Activated CD4-positive, alpha-beta T cell treated with anti-CD3 and anti-CD28 coated beads for 1 hour (primary cell): ENCODE measurements at places on chromosomes 1 and 21.

GRCh38 chr1:1021010-1021919 is 1.3 kb downstream of the AGRN start:
- no peak for DNase-seq

- DNase-seq = no peak
Measured at GRCh38 chr1:58739856-58740466, 40.1 kb upstream of the MYSM1 start.

DNA sequence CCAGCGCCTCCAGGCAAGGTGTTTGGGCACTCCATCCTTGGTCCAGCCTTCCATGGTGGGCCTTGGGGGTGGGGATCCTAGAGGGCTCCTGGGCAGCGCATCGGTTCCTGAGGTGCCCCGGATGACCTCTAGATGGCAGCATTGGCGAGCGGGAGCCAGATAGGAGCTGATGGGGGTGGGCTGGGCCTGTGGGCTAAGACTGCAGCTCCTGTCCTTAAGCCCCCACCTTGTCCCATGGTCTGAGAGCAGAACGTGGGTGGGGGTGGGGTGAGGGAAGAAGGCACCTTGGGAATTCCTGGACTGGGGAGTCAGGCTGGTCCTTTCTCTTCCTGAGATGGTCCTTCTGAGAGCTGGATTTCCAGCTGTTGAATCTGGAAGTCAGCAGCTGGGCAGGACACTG is 93.4 kb upstream of the CSF3R start:
- peak; percentile 29 for DNase-seq

- no peak for DNase-seq
Measured at GRCh38 chr1:108036796-108037562, 72.0 kb upstream of the VAV3 start.

DNA sequence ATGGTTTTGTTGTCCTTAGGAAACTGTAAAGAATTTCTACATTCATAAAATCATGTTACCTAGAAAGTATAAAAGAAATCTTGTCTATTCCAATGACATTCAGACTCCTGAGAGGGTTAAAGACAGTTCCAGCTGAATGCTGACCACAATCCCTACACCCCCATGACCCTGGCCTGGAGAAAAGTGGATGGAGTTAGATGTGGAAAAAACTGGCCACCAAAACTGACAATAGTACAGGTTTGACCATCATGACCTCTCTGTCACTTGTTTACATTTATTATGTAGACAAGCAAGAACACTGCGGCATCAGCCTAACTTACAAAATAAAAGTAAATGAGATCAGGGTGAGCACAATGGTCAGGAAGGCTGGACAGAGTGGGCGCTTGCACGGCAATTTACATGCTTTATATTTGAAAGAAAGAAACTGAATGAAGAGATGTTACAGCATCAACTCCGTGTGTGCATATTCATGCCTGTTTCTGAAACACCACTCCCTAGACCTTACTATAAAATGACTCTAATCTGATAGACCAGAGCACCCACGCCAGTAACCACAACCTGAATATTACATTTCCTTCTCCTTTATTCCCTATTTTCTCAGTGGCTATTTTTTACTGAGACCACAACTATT is 116.0 kb downstream of the ESRRG start:
- no peak for DNase-seq

DNA sequence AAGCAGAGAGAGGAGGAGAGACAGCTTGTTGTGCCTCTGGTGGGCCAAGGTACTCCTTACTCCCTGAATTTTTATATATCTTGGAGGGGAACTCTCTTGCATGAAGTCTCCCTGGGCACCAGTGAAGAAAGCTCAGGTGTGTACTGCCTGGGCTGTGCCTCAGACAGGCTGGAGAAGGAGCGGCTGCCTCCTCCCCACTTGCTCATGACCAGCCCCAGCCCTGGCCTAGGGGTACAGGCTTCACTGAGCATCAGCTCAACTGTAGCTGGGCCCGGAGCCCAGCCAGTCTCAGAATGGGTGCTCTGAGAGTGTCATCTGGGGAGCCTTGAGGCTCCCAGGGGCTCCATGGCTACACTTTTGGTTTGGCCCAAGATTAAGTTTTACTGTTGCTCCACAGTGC is 44.8 kb upstream of the TENT5C start:
- no peak for DNase-seq

- DNase-seq = no peak
Measured at GRCh38 chr1:67323087-67323486, 15.4 kb downstream of the IL12RB2 start.

DNA sequence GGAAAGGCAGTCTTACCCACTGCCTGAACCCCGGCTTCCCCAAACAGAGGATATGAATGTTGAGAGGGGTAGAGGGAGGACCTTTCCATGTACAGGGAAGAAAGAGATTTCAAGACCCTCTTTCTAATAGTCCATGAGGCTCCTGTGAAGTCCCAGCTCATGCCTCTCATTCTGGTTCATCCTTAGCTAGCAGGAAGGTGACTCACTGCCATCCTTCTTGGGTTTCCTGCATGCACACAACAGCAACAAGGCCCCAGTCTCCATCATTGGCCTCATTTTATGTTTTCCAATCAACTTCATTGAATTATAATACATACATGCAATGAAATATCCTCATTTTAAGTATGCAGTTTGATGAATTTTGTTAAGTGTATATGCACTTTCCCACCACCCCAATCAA is 46.2 kb downstream of the SYT2 start:
- no peak for DNase-seq

DNA sequence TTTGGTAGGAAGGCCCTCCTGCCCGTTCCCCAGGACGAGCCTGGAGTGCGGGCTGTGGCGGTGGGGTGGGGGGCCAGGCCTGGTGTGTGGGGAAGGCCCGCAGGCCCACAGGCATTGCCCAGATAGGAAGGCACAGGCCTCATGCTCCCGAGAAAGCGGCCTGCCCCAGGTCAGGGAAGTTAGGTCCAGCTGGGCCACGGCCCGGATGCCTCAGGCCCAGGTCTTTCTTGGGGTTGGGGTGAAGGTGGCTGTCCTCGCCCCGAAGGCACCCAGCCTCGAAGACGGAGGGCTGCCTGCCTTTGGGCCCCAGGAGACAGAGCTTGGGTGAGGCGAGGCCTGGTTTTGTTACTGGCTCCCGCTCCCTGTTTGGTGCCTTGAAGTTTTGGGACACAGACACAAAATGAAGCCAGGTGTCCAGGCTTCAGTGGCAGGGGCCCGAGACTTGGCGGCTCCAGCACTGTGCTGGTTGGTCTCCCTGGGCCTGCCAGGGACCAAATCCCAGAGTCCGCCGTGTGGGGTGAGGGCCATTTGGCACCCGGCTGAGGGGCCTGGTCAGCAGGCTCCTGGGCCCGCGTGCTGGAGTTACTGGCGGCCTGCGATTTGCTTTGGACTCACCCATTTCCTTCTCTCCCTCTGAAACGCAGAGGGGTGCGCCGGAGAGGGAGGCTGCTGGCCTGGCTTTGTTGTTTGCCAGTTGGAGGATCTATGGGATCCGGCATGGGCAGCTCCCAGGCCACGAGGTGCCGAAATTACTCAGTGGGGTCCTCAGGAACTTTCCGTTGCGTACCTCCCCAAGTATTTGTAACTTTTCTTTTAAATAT is 2.0 kb downstream of the SKI start:
- DNase-seq = no peak

DNA sequence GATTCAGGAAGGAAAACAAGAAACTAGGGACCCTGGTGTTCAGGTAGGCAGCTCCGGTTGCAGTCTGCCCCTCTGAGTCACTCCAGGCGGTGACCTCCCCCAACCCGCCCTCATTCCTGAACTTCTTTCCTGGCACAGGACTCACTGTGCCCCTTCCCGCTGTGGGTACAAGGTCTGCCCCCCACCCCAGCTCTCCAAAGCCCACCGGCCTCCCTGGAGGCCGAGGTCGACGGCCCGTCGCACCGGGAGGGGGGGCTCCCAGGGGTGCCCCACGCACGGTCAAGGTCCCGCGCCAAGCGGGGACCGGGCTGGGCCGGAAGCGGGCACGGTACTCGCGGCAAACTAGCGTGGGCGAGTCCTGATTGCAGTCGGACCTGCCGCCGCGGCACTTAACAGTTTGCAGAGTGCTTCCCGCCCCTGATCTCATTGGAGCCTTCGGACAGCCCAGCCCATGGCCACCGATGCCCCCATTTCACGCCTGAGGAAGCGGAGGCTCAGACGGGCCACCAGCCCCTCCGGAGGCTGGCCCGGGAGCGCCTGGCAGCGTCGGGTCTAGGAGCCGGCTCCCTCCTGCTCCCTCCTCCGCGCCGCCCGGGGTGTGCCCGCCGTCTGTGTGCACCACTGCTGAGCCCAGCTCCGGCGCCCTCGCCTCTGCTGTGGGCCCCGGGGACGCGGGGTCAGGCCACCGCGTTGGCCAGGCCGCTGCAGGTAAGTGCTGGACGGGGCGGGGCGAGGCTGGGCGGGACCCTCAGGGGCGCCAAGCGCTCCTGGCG is at the start of gene GJB3:
GJB3 (plus strand) TSS at position 144 of the 773 bp plus-strand sequence. CDS start 3,549 bp downstream, outside the sequence.
- DNase-seq = no peak

- DNase-seq = no peak
Measured at GRCh38 chr1:145846201-145846612, 777 bp downstream of the NUDT17 start.

DNA sequence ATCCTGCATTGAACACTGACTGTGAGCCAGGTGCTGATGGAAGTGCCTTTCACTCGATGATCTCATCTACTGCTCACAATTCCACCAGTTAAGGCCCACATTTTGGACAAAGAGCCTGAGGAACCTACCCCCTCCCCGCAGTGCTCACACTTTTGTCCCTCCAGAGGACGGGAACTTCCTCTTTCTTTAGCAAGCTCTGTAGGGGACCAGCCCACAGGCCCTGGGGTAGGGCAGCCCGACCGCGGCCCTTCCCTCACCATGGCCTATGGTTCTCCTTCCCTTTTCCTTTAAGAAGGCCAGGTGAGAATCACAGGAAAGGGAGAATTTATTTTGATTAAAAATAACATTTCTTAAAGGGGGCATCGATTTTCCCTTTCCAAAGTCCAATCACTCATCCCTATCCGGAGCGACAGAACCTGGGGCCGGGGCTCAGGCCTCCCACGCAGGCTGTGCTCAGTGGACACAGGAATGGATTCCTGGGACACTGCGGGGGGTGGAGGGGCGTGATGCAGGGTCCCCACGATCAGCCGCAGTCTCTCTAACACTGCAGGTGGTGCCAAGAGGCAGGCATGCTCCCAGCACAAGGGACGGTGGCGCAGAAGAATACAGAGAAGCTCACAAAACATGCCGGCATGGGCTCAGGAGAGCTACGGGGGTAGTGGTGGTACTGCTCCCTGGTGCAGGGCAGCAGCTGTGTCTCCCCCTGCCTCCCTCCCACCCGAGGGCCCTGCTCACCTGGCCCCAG is 8.9 kb upstream of the KCNE1 start:
- no peak for DNase-seq

DNA sequence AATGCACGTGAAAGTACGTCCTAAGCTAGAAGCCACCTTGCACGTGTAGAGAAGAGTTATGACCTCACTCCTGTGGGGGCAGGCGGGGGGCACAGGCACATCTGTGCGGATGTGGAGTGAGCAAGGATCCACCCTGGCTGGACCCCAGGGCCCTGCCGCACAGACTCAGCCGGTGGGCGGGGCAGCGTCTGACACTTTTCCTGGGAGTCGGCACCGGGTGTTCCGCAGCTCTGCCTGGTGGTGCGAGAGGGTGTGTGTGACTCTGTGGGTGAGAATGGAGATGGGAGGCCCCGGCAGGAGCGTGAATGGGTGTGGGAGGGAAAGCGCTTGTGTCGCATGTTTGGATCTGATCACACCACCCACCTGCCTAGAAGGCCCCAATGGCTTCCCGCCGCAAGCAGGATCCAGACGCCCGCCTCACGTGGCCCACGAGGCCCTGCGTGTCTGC is 29.5 kb downstream of the RAP1GAP start:
- DNase-seq = no peak

GRCh38 chr1:94591823-94592570 is 50.4 kb upstream of the F3 start:
- DNase-seq = no peak

GRCh38 chr1:201649761-201650622 is 111.1 kb downstream of the NAV1 start:
- no peak for DNase-seq

GRCh38 chr1:162681122-162681436 is 48.8 kb downstream of the DDR2 start:
- DNase-seq = no peak

DNA sequence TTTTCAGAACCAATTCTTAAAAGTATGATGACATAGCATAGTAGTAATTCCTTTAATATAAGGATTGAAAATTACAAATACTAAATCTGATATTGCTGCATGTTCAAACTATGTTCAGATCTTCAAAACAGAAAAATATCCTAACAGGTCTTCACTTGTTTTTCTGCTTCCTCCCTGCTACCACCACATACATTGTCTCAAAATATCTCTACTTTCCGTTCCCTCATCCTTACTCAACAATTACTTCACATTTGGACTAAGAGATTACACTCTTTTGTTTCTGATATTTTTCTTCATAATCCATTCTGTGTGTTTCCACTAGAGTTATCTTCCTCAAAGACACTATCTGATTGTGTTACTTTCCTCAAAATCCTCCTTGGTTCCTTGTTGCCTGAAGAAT is 125.1 kb downstream of the NEK7 start:
- DNase-seq = no peak

DNA sequence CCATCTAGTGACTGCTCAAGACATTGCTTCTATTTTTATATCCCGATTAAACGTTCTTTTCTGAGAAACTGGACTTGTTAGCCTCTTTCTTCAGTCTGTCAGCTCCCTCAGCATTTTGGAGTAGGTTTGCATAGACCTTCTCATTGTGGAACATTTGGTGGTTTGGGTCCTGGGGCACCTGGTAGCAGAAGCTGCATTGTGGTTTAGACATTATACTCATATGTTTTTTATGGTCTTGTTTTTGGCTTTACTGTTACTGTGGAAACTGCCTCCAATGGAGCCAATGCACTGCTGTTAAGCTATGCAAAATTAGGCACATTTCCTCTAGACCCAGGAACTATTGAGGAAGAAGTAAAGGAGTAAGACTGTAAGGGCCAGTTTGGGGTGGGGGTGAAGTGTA is 36.7 kb upstream of the LRRC8B start:
- DNase-seq = no peak

DNA sequence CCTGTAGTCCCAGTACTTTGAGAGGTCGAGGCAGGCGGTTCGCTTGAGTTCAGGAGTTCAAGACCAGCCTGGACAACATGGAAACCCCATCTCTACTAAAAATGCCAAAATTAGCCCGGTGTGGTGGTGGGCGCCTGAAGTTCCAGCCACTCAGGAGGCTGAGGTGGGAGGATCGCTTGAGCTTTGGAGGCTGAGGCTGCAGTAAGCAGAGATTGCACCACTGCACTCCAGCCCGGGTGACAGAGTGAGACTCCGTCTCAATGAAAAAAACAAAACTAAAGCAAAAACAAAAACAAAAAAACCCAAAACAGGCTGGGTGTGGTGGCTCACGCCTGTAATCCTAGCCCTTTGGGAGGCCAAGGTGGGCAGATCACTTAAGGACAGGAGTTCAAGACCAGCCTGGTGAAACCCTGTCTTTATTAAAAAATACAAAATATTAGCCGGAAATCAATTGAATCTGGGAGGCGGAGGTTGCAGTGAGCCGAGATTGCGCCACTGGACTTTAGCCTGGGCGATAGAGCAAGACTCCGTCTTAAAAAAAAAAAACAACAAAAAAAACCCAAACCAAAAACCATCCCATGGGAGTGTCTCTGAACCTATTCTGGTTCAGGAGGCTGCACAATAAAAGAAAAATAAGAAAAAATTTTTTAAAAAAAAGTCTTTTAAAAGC is 1.7 kb upstream of the CGN start:
- DNase-seq = no peak
